AG04449 (cell line): ENCODE measurements at places on chromosomes 11 and 22.

DNA sequence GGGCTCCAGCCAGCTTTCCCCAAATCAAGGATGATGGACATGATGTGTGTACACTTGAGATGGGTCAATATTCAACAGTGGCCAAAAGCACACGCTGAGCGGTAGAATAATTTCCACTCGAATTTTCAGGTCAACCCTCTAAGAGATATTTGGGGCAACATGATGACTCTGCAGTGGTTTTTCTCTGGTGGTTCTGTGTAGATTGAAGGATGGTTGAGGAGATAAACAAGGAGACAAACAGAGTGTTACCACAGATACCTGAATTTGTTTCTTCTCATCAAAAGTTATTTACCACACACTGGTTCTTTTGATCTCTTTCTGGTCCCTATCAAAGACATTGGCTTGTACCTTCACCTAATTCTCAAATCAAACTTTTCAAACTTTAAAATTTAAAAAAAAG is 242.0 kb downstream of the ETS1 start:
- DNase-seq: no peak

GRCh38 chr11:119145551-119145950 is 3.3 kb upstream of the ABCG4 start:
- DNase-seq: no peak

- DNase-seq: no peak
Measured at GRCh38 chr22:24153353-24153752, 27.9 kb upstream of the SUSD2 start.

GRCh38 chr11:16607675-16608644 is 130.5 kb upstream of the C11orf58 start:
- DNase-seq: peak; percentile 45

DNA sequence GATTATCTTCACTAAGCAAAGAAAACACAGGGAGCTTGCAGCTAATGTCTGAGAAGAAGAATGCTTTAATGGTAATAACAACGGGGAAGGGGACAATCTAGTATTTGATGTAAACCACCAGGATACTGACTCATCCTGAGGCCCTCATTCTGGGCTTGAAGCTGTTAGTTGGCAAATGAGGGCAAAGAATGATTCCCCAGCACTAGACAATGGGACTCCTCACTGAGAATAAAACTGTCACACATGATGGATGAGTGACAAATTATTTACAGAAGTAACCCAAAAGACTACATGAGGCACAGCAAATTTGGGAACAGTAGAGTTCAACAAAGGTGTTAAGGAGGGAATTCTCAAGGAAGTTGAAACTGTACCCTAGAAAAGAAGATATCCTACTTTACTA is 76.3 kb downstream of the FAM168A start:
- DNase-seq: no peak

GRCh38 chr11:6333095-6333494 is 12.8 kb upstream of the CAVIN3 start:
- DNase-seq: no peak

DNA sequence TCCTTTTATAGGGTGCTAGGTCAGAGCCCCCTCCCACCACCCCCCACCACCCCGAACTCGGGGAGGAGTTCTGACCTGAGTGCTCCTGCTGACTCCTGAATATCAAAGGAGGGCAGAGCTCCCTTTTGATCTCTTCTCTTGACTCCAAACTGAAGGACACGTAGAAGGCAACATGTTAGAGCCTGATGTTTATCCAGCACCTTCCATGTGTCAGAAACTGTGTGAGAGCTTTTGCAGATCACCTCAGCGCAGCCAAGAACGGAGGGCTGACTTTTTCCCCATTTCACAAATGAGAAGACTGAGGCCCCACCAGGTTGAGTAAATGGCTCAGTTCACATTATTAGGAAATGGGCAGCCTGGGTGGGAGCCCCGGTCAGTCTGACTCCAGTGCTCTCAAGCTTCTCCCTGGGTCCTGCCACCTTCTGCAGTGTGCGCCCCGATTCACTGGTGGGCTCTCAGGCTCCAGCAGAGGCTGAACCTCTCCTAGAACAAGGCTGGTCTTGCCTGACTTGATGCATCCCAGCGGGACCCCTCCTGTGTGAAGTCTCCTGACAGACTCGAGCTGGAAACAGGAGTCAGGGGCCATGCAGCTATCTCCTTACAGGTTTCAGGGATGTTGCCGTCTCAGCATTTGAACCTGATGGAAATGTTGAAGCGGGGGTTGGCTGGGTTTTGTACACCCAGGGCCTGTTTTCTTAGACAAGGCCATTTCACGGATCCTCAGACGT is 98.5 kb downstream of the TSPAN18 start:
- no peak for DNase-seq

DNA sequence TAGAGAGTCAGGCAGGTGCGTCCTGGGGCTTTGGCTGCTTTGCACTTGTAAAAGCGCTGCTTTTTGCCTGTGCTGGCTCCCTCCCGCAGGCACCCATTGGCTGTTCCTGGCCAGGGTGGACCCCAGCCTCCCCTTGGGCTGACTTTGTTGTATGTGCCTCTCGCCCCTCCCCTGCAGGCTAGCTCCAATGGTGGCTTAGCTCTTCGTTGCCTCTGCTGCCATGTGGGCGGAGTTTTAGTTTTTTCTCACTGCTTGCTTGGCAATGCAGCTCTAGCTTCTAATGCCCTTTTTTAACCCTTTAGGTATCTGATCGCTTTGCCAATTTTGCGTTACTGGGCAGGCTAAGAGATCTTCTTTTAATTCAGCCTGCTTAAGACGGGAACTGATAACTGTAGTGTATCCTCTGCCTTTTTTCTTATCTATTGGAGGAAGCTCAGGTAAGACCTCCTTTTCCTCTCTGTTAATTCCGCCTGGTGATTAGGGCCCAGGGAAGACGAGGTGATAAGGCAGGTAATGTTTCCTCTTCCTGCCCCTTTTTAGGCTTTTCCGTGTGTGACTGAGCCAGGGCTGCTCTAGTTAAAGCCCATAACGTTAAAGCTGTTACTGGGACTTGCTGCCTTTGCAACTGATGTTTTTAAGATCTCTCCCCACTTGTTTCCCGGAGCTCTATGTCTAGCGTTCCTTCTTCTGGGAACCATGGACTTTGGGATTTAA is 11.7 kb upstream of the GLYATL1 start:
- DNase-seq: no peak
